Peyer's patch (tissue), 4 donors: ENCODE measurements at places on chromosomes 2 and 18. TPM values are rescaled to one million over a fixed set of nuclear protein-coding genes. Genes with fewer than 3 reads are reported as not detected.

The SLC1A4 gene
- total RNA-seq: 12.4 TPM

The SERPINB7 gene
- not detected for total RNA-seq

The TCF7L1 gene
- 0.94 TPM for total RNA-seq

- no peak overlapping the region for H3K4me3 ChIP-seq
- H3K27ac ChIP-seq: peak overlapping the region; percentile 60
- DNase-seq: no peak
- H3K4me1 ChIP-seq: no peaks in the 10 kb centered on the region
Observed at GRCh38 chr18:32803568-32803967, 30.7 kb upstream of the KLHL14 start.

GRCh38 chr2:42587526-42588117, 19.2 kb downstream of the MTA3 start:
- no peaks in the 10 kb centered on the region for H3K4me1 ChIP-seq
- no peak for DNase-seq
- H3K36me3 ChIP-seq: no peaks in the 10 kb centered on the region
- H3K27ac ChIP-seq: no peak overlapping the region
- no peaks in the 10 kb centered on the region for H3K27me3 ChIP-seq
- H3K4me3 ChIP-seq: no peak overlapping the region

DNA sequence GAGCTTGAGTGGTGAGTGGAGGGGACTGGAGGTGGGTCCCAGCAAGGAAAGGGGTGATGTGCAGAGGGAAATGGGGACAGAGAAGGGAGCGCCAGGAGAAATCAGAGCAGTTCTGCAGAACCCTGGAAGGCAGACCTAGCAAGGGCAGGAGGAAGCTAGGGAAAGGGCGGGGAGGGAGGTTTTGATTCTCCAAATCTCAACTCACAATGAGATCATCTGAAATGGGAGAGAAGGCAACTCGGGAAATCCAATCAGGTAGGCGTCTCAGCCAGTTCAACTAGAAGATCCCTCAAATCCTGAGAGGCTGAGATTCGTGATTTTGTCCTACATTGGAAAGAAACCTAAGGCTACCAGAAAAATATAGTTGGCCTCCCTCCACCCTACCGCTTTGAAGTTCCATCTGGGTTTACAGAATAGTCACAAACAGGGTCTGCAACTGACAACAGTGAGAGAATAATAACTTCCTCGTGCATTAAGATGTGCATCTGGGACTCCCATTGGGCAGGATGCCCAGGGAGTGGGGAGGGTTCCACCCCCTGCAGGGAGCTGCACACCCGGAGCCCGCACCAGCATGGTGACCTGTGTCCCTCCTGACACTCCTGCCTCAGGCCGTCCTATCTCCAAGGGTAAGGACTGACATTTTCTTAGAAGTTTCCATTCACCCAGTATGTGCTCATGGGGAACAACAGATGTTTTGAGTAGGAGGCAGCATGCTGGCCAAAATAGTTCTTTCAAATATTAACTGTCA, 113.3 kb upstream of the ODC1 start:
- H3K27me3 ChIP-seq: no peaks in the 10 kb centered on the region
- H3K4me3 ChIP-seq: no peak overlapping the region
- no peak overlapping the region for H3K27ac ChIP-seq
- no peaks in the 10 kb centered on the region for H3K36me3 ChIP-seq
- no peaks in the 10 kb centered on the region for H3K4me1 ChIP-seq

GRCh38 chr18:48875314-48875941, 75.3 kb downstream of the SMAD7 start:
- no peak overlapping the region for H3K27ac ChIP-seq
- H3K4me1 ChIP-seq: no peaks in the 10 kb centered on the region
- no peak for DNase-seq

- H3K4me3 ChIP-seq: no peak overlapping the region
- H3K27me3 ChIP-seq: no peaks in the 10 kb centered on the region
- DNase-seq: no peak
Observed at GRCh38 chr2:1593371-1594122, 150.8 kb downstream of the PXDN start.

DNA sequence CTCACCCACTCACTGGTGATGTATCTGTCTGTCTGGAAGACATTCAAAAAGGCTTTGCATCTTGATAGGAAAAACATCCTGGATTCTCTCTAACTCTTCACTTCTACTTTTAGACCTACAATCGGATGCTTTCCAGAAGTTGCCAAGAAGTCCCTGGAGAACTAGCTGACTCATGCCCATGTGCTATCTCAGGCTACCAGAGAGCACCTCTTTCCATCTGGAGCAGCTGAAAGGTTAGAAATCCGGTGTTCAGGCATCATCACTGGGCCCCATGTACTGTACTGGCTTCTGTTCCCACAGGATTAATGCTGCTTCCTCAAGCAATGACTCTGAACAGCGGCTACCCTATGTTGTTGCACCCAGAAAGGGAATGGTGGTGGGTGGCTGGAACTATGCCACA, 259.0 kb downstream of the NBAS start:
- H3K36me3 ChIP-seq: no peaks in the 10 kb centered on the region
- H3K27ac ChIP-seq: no peak overlapping the region
- H3K27me3 ChIP-seq: no peaks in the 10 kb centered on the region
- no peak overlapping the region for H3K4me3 ChIP-seq
- H3K4me1 ChIP-seq: no peaks in the 10 kb centered on the region
- DNase-seq: no peak

DNA sequence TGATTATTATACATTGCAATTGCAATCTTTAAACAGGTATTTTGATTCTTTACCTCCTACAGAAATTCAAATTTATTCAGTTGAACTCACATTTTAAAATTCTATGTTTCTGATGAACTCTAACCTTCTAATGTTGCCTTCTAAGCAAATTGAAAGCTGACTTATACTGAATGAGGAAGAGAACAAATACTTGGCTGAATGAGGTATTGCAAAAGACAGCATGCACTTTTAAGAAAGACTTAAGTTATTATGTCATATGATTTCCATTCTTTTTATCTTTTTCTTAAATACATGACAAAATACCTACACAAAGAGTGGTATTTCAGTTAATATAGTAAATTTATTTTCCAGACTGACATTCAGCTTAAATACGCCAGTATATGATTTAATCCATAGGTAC, 64.7 kb downstream of the FAM228A start:
- no peak overlapping the region for H3K27ac ChIP-seq
- H3K36me3 ChIP-seq: peaks cover 25% of the 10 kb centered on the region
- DNase-seq: no peak
- H3K4me3 ChIP-seq: no peak overlapping the region

DNA sequence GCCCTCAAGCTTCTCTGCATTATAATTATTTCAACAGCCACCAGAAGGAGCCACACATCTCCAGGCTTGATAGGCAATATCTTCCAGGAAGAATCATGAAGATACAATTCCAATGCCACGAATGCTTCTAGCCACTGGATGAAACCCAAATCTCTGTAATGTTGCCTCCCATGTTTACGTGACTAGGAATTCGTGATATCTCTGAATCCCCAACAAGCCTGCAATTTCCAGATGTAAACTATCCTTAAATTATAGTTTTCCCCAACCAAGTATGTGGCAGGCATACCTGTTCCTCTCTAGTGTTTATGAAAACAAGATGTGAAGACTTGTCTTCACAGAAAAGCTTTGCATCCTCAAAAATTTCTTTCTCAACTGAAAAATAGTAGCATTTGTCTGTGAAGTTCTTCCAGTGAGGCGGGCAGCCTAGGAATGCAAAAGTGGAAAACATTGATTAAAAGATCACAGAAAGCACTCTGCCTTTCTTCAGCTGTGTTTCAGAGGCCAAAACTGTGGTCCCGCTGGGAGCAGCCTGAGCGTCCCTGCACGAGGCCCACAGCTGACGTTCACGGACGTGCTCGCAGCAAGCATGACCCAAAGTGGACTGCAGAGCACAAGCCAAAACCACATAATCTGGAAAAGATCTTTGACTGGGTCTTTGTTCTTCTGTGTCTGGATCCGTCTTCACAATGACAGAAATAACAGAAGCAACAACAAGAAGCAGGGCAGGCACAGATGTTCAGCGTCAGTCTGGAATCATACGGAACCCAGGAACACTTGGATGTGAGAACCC, 65.1 kb upstream of the THOC1 start:
- no peaks in the 10 kb centered on the region for H3K4me1 ChIP-seq
- no peak overlapping the region for H3K27ac ChIP-seq
- no peaks in the 10 kb centered on the region for H3K27me3 ChIP-seq
- no peaks in the 10 kb centered on the region for H3K36me3 ChIP-seq

DNA sequence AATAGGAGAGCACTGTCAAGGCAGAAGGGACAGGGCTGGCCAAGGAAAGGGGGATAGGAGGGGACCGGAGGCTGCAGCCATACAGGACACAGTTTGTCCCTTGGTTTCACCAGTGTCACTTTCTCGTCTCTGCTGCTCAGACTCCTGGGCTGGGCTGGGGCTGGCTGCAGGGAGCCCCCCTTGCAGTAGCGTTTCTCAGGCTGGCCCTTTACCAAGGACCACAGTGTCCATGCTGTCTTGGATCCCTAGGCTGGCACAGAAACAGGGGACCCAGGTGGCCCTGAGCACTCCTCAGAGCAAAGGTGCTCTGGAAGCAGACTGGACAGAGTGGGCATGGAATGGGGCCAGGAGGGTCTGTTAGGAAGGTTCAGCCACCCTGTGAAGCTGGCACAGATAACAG, 34.8 kb downstream of the ATOH8 start:
- H3K4me1 ChIP-seq: peaks cover 3% of the 10 kb centered on the region
- H3K27ac ChIP-seq: no peak overlapping the region
- DNase-seq: no peak
- H3K27me3 ChIP-seq: no peaks in the 10 kb centered on the region
- H3K36me3 ChIP-seq: no peaks in the 10 kb centered on the region

DNA sequence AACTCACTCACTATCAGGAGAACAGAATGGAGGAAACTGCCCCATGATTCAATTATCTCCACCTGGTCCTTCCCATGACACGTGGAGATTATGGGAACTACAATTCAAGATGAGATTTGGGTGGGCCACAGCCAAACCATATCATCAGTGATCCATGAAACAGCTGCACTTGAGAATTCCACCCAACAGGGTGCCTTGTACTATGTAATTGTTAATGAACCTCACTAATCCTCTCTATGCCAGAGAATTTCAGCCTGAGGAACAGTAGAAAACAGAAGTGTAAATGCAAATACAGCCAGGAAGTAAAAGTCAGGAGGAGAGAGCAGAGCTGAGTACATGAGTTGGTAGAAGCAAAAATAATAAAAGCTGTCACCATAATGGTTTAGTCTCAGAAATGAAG, 261.4 kb downstream of the EPHA4 start:
- H3K36me3 ChIP-seq: no peaks in the 10 kb centered on the region
- no peak overlapping the region for H3K27ac ChIP-seq
- no peak overlapping the region for H3K4me3 ChIP-seq
- H3K27me3 ChIP-seq: no peaks in the 10 kb centered on the region

DNA sequence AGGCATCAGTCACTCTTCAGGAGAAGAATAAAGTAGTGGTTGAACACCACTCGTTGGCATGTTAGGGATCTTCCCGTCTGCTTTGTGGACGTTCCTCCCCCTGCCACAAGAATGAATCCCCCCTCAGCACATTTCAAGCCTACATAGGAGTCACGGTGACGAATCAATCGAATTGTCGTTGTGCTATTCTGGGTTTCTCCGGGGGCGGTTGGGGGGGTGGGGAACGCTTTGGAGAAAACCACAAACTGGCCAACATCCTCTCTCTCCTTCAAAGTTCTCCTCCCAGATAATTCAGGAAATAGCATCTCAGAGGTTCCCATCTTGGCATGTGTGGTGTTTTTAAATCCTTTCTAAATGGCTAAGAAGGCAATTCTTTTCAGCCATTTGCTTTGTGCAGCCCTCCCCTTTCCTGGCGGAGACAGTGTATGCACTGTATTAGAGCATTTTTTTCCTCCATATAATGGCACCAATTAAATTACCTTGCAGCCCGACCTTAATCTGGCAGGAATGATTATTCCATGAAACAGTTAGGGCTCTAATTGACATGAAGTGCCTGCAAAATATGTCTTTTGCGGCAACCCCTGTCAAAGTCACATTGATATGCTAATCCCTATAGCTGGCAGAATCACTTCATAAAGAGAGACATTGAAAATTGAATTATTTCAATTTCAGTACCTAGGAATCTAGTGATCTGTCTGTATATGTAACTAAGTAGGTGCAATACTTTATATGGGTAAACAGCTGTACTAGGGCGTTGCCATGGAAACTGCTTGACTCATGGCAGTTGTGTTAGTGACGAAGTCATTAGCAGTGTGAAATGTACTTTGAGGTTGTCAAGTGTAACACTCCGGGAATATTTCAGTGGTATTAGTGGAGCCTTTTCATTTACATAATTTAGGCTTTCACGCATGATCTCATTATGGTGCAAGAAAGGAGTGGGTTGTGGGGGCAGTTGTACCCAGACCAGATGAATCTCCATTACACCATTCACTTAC, 323.4 kb upstream of the SLC14A2 start:
- H3K36me3 ChIP-seq: no peaks in the 10 kb centered on the region
